Activated T-cell treated with anti-CD3 and anti-CD28 coated beads, Interleukin-2, amount 50 U/mL, for 24 hours (primary cell): ENCODE measurements at places on chromosomes 2 and 18.
A peak's percentile ranks its signal among the peaks of the same experiment; 100 is the strongest.

GRCh38 chr18:41072946-41073345 lies 882.1 kb upstream of the PIK3C3 start:
- DNase-seq: no peak

GRCh38 chr18:44887227-44887631 lies 206.5 kb downstream of the SETBP1 start:
- DNase-seq: peak; percentile 54

- no peak for DNase-seq
Measured at GRCh38 chr2:138274421-138275291, 226.9 kb upstream of the SPOPL start.

DNA sequence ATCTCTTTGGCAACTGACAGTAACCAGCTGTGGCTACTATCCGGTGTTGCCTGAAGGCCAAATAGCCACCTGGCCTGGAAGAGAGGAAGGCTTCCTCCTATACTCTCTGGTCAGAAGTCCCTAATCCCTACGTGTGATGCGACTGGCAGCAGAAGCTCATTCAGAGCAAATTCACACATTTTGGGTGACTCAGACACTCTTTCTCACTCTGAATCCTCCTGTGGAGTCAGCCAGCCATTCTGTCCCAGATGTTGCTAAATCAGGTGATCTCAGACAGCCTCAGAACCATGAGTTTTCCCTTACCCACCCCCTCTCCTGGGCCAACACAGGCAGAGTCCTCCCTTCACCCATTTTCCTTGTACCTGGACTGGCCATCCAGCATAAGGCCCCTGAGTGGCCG lies 34.7 kb downstream of the CFAP53 start:
- no peak for DNase-seq

- DNase-seq: no peak
Measured at GRCh38 chr18:34342960-34343359, 118.2 kb upstream of the NOL4 start.

DNA sequence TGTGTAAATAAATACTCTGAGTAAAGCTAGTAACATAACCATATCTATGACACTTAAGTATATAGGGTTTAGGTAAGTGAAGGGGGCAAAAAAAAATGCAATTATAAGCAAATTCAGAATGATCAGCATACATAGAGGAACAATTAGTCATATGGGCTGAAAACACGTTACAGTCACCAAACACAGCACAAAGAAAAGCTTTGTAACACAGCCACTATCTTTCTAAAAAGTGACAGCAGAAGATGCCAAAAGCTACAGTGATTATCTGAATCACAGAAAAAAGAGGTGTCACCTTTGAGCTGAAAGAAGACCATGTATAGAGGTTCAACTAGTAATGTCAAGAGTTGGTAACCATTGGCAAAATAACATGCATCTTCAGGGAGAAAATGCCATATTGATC lies 115.5 kb downstream of the ERBB4 start:
- no peak for DNase-seq

GRCh38 chr2:70705160-70705850 lies 62.7 kb downstream of the ADD2 start:
- no peak for DNase-seq

DNA sequence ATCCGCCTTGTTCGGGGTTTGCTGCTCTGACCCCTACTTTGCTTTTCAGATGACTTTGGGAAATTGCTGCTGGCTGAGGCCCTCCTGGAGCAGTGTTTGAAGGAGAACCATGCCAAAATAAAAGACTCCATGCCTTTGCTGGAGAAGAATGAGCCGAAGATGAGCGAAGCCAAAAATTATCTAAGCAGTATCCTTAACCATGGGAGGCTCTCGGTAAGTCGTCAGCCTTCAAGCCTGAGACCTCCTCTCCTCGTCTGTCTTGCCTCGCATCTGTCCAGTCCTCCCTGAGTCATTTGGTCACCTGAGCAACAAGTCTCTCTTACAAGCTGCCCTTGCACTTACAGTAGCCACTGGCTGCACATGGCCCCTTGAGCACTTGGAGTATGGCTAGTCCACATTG lies 34.7 kb upstream of the MCFD2 start:
- DNase-seq: no peak

DNA sequence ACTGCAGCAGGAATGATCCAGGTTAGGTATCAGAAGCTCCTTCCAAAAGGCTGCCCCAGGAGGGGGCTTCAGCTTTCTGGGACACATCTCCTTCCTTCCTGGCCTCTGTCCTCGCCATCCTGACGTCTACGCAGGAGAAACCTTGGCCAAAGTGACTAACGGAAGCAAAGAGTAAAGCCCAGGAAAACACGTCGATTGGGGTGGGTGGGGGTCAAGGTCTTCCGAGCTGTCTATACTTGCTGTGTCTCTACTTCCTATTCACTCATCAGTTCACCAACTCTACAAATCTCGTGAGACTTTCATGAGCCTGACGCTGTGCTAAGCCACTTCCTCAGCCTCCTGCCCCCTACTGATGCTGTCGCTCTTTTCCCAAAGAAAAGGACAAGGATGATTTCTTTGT lies 212.6 kb downstream of the TNS1 start:
- peak; percentile 40 for DNase-seq

- no peak for DNase-seq
Measured at GRCh38 chr2:151853070-151853758, 25.0 kb upstream of the ARL5A start.

- no peak for DNase-seq
Measured at GRCh38 chr2:237726401-237726830, 72.2 kb upstream of the RBM44 start.

GRCh38 chr2:84940088-84940470 lies 30.9 kb upstream of the KCMF1 start:
- DNase-seq: no peak

DNA sequence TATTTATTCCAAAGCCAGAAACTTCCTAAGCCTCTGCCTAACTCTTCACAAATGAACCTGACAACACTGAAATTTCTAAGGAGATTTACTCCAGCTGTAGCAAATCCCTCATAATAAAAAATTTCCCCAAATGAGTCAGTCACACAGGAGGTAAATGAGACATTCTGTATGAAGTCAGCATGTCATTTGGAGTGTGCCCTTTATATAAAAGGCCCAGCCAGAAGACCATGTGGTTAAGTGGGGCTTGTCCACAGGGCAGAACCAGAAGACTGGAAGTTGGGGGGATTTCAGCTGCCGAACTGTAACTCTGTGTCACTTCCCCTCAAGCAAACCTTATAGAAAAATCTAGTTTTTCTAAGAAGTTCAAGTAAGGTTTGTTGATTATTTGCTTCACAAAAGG lies 30.2 kb downstream of the NRP2 start:
- no peak for DNase-seq

- peak; percentile 50 for DNase-seq
Measured at GRCh38 chr2:84781942-84782716, 98.8 kb downstream of the TRABD2A start.

DNA sequence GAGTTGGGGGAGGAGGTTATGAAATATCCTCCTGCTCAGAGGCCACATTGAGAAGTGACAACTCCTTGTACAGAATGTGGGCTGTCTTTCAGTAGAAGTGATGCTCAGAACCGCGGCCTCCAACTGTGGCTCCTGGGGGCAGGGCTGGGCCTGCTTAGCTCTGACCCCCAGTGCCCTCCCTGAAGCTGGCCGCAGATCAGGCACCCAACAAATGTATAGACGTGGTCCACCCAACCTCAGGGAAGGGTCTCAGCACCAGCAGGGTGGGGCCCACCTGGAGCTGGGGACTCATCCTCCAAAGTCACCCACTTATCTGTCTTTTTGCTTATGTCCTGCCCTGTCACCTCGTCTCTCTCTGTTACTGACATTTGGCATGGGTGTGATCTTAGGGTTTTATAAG lies 11.1 kb upstream of the BIN1 start:
- no peak for DNase-seq

GRCh38 chr18:35387152-35387571 lies 10.0 kb upstream of the ZNF396 start:
- DNase-seq: no peak

- no peak for DNase-seq
Measured at GRCh38 chr2:234191819-234192407, 141.4 kb downstream of the SPP2 start.

GRCh38 chr18:37450434-37451132 lies 115.0 kb downstream of the CELF4 start:
- DNase-seq: no peak

DNA sequence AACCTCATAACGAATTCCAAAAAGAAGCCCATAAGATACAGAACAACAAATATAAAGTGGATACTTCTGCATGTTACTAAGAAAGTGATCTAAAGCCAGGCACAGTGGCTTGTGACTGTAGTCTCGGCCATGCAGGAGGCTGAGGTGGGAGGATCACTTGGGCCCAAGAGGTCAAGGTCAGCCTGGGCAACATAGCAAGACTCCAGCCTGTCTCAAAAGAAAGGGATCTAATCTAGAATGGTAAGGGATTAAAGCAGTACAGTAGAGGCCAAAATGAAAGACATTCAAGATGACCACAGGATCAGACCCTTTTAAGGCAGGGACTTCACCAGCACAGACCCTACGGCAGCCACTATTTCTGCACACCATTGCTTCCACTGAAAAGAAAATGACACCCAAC lies 3.8 kb downstream of the COBLL1 start:
- no peak for DNase-seq

GRCh38 chr2:94982675-94983074 lies 42.8 kb upstream of the MAL start:
- no peak for DNase-seq

GRCh38 chr2:194077366-194077765 lies 1579.7 kb upstream of the SLC39A10 start:
- no peak for DNase-seq

DNA sequence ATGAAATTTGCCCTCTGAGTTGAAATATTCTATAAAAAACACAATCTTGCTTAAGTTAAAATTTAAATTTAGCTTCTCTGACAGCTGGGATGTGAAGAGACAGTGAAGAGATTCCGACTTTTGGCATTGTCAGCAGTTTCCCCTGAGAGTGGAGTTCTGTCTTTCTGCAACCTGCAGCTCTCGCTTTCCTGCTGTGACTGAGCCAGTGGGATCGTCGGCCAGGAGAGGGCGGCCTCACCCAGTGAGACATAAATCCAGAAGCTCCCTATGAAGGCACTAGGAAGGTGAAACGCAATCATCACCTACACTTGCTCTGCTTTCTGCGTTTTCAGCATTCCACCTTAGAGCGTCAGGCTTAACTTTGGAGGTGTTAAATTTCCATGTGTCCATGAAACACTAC lies 75.4 kb upstream of the HNMT start:
- no peak for DNase-seq

DNA sequence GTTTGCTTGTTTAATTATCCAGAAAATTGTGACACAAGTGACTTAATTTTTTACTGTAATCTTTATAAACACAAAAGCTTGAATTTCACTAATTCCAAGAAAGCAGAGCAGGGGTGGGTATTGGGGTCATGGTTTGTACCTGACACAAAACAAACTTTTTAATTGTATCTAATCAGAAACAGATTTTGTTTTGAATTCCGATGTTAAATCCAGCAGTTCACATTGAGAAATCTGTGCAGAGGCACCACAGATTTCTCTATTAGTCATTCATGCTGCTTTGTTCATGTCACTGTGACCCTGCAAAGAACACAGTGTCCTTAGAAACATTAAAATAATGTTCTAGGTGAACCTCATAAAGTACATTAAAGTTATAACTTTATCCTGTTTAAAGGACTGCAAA lies 443.4 kb downstream of the NYAP2 start:
- DNase-seq: no peak

DNA sequence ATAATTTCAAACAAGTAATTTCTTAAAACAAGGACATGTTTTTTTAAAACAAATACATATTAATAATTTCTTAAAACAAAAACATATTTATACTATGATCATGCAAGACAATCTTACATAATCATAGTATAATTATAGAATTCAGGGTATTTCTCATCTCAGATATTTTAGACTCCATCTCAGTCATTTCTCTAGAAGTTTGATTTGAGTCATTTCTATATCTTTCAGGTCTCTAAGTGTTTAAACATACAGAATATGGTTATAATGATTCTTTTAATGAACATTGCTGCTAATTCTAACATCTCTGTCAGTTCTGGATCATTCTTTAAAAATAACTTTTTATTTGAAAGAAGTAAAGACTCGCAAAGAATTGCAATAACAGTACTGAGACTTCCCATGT lies 154.2 kb upstream of the KYNU start:
- no peak for DNase-seq

DNA sequence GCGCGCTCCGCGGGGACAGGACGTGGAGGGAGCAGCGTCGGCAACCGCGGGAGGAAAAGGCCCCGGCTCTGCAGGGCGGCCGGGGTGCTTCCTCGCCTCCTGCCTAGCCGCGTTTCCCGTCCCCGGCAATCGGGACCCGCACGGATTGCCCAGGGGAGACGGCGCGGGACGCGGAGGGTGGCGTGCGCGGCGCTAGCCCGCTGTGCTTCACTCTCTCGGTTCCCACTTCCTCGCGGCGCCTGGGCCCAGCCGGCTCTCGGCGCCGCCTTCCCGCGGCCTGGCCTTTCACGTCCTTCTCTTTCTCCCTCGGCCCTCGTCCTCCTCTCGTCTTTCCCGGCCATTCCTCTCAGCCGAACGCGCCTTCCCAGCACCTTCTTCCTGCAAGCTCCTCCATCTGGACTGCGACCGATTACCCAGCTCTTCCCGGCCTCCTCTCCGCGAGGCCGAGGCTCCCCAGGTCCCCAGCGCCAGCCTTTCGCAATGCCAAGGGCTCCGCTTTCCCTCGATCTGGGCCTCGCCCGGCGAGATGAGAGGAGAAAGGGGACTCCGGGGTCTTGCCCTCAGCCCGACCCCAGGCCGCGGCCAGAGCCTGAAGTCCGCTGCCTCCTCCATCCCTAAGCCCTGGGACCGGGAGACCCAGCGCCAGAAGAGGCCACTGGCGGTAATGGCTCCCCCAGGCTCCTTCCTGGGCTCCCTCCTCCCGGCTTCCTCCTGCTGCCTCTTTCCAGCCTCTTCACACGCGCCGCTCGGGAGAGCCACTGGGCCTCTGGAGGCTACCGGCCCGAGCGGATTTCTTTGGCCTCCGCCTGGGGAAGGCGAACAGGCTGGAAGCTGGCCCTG lies 34.3 kb upstream of the ATP6V1B1 start:
- no peak for DNase-seq

GRCh38 chr2:10956006-10956790 lies 44.5 kb downstream of the KCNF1 start:
- DNase-seq: no peak

- DNase-seq: no peak
Measured at GRCh38 chr18:9690418-9691188, 17.5 kb upstream of the RAB31 start.

GRCh38 chr18:72128649-72129048 lies 415.5 kb downstream of the CBLN2 start:
- DNase-seq: no peak
